ENCODE measurements at places on chromosomes 7 and 10.

GRCh38 chr10:98577578-98577977, 130.8 kb upstream of the HPS1 start:
- no peak for DNase-seq

DNA sequence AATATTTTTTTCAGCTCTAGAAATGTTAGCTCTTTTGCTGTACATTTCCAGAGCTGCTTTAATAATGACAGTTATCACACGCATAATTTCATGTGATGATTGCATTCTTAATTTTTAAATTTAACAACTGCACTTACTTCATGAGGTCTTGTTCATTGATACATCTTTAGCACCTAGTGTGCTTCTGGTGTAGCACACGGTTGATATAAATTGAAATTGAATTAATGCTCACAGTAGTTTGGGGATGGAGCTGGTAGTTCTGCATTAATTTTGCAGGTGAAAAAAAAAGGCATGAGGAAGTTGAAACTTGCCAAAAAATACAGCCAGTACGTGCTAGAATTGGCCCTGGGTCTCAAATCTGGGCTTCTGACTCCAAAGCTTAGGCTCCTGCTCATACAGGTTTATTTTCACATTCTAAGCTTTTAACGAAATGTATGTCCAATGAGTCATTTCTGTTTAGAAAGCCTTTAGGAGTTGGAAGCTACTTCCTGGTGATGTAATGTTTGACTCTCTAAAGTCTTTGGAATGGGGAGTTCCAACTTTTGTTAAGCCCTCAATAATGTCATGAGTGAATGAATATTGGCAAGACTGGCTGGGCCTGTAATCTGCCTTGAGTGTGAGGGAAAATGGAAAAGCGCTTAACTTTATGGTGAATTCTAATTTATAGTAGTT, 62.5 kb downstream of the DAGLB start:
- DNase-seq: no peak

GRCh38 chr7:23358152-23358674, 59.1 kb downstream of the MALSU1 start:
- DNase-seq: no peak

DNA sequence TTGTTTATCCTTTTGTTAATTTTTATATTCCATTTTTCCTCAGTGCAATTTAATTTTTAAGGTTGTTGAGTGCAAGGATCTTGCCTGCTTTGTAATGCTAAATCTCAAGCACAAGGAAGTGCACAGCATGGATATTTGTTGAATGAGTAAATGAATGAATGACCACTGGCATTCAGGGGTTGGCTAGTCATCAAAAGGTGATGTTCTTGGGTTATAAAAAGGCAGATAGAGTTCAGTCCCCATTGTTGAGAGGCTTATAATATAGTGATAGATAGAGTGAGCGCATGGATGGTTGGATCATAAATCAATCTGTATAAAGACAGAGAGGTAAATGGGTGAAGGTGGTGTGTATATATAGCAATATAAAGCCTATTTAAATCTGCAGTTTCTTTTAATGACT, 193.2 kb upstream of the KLF6 start:
- DNase-seq: no peak

GRCh38 chr10:132139526-132139925, 47.2 kb upstream of the DPYSL4 start:
- DNase-seq: no peak

DNA sequence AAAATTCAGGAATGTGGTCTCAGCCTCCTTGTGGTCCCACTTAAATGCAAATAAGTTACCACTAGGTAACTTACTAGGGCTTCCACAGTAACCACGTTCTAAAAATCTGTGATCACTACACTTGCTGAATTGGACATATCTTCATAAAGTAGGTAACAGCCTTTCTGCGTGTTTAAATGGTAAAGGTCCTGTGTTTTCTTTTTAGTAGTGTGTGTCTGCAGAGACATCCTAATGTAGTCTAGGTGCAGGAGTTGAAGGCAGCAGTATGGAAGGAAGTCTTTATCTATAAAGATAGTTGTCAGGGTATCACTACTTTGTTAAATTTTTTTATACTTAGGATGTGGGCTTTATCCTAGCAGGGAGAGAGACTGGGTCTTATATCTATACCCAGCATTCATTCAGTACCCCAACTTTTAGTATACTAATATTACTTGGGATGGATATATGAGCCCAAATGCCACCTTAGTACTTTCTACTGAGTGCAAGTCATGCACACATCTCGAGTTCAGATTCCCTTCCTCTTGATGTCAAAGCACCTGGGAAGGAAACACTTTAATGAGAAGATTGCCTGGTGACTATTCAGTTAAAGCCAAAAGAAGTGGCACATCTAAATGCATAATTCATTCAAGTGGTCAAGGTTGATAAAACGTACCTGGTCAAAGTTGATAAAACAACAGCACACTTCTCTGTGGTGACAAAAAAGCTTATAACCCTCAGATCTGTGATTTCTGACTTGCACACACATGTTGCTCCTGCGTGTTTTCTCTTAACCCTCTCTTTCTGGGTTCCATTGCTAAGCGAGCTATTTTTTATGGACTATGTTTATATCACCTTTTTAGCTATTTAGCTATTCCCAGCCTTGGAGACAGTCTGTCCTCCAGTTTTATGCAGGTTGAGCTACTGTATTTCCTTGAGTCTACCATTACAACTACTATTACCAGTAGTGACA, 281.1 kb upstream of the DKK1 start:
- DNase-seq: no peak

- DNase-seq: no peak
These were observed 206.9 kb downstream of the WDR11 start for GRCh38 chr10:121058082-121058481.

- DNase-seq: no peak
These were observed 127.1 kb upstream of the AOAH start for GRCh38 chr7:36851382-36851781.

DNA sequence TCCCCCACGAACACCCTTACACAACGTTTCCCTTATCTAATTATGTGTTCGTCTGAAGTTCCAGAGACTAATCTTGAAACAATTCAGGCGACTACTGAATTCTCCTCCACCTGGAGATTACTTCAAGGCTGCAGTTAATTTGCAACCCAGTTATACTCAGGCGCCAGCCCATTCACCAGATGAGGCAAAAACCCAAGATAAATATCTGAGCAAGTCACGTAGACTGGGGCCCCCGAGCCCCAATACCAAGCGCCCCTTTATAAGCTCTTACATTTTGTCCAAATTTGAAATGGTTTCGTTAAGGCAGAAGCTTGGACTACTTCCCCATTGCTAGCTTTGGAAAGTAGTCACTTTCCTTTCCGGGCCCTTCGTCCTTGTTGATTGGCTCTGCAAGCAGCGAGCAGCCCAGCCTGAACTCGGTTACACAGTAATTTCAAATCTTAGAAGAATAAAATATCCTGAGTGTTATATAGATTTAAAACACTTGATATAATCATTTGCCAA, 1.2 kb downstream of the TPK1 start:
- DNase-seq: no peak

DNA sequence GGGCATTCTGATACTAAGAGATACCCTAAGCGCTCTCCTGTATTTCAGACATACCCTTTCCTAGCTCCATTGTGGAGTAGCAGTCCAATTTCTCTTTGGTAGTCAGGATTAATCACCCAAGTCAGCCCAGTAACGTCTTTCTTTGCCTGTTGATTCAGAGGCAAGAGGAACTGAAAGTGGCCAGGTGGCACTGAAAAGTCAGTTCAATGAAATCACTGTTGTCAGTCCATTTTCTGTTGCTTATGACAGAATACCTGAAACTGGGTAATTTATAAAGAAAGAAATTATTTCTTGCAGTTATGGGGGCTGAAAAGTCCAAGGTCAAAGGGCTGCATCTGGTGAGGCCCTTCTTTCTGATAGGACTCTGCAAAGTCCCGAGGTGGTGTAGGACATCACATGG, 40.2 kb downstream of the ANKRD61 start:
- no peak for DNase-seq

- no peak for DNase-seq
These were observed 19.1 kb upstream of the LRRC18 start for GRCh38 chr10:48958598-48959190.

- DNase-seq: no peak
These were observed 14.4 kb upstream of the MYL7 start for GRCh38 chr7:44155191-44156185.

DNA sequence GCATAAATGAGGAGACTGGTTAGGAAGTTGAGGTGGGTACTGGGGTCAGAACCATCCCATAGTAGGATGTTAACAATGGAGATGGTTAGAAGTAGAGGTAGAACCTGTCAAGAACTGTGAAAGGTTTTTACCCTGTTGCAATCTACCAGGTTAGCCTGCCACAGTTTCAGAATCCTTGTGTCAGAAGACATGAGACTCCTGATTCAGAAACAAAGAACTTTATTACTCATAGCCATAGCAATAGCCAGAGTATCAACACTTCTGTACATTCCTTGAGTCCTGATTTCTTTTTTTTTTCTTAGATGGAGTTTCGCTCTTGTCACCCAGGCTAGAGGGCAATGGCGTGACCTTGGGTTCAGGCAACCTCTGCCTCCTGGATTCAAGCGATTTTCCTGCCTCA, 200.9 kb downstream of the GRM3 start:
- DNase-seq: no peak

GRCh38 chr10:45373576-45374349, at the start of gene ALOX5:
TSS of gene ALOX5 (plus strand) at chr10:45374216. CDS start at chr10:45374280, 64 bp downstream.
- no peak for DNase-seq

GRCh38 chr10:51502124-51502523, 197.3 kb downstream of the CSTF2T start:
- no peak for DNase-seq

DNA sequence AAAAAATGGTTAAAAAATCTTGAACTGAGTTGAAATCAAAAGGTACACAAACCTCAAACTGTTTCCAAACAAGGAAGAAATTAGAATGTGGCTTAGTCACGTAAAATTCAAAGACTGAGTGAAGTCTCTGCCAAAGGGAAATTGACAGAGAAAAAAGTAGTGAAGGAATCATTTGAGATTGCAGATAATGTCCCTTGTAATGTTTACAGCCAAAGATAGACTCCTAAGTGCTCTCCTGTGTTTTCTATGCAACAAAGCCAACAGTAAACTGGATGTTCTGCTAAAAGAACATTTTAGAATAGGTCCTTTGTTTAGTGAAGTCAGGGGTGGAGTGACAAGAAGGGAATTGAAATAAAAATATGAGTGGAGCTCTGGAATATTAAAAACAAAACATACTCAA, 117.9 kb downstream of the ITGA8 start:
- no peak for DNase-seq

GRCh38 chr10:112955582-112956421, 5.8 kb downstream of the TCF7L2 start:
- no peak for DNase-seq

DNA sequence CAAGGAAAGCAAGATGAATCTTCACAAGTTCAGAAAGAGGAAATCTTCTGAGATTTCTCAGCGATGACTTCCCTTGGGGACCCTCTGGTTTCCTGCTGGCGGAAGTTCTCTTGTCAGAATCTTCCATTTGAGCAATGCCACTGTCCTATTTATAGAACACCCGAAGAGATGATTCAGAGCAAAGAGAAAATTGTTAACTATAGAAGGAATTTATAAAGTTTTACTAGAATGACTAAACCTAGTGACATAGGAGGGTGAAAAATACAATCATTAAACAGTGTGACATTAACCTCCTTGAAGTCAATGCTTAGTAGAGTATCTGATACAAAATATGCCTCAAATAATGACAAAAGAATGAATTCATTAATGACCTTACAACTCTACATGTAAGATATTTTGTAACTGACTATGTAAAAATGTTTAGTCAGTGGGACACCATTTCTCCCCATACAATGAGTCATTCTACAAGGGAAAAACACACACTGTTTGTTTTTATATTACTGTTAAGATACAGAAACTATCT, 206.5 kb upstream of the CNTNAP2 start:
- no peak for DNase-seq

- no peak for DNase-seq
These were observed 178.7 kb upstream of the GDF10 start for GRCh38 chr10:47121336-47121735.

DNA sequence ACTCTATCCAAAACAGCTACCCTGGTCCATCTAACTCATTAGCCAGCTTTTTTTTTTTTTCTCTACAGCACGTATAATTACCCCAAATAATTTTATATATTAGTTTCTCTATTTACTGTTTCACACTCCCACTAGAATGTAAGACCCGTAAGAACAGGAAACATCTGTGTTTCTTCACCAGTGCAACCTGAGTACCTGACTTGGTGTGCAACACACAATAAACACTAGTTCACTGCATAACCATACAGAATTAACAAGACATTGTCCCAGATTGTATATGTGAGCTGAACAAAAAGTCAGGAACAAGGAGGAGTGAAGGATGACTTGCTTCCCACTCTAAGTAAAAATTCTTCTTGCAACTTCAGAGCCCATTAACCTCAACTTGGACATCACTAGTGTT, 180.2 kb upstream of the AKR1E2 start:
- DNase-seq: no peak

GRCh38 chr7:17055596-17055995, 173.8 kb upstream of the AGR3 start:
- no peak for DNase-seq

DNA sequence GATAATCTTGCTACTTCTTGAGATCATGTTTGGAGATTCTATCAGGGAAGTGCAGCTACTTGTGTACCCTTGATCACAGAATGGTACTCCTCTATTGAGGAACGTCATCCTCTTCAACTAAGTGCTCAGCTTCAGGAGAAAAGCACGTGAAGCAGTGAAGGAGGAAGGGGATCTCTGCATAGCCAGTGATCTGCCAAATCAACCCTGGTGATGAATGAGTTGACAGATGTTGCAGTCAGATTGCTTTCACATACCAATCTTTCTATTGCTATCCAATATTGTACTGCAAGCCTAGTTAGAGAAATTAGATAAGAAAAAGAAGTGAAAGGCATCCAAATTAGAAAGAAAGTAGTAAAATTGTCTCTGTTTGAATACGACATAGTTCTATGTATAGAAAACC, 309.4 kb downstream of the TWIST1 start:
- DNase-seq: no peak

DNA sequence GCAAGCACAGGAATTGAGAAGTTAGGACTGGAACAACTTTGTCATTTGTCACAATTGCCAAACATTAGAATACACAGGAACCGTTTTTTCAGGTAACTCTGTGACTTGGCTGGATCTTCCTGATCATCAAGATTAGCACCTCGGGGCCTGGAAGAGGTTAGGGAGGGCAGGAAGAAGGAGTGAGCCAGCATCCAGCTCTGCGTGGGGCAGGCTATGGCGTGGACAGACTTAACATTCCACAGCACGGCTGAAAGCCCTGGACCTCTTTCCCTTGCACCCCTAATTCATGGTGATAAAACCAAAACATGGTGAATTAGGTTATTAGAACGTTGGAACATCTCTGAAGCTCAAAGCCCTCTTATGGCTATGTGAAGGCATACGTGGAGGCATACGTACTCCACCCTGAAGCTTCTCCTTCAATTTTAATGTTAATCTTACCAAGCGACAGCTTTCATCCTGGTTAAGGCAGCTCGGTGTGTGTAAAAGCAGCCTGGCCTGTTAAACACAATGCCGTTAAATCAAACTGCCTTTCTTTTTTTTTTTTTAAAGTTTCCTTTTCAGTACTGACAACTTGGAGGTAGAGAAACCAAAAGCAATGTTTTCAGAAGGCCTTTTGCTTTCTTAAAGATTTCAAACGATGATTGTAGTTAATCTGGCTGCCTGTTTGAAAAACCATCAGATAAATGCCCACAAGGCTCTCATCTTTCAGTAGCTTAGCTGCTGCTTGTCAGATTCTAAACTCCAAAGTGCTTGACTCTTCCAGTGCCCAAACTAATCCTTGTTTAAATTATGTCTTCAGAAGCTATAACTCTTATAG, 4.5 kb downstream of the GRK5 start:
- no peak for DNase-seq

All from stimulated activated CD4-positive, alpha-beta T cell treated with anti-CD3 and anti-CD28 coated beads, Interleukin-15, amount 100 ng/mL, for 48 hours (primary cell).